Uterus (tissue), 4 donors: ENCODE measurements at places on chromosomes 2 and 18.

GRCh38 chr2:11527001-11527400, 6.8 kb upstream of the GREB1 start:
- no peak for DNase-seq

DNA sequence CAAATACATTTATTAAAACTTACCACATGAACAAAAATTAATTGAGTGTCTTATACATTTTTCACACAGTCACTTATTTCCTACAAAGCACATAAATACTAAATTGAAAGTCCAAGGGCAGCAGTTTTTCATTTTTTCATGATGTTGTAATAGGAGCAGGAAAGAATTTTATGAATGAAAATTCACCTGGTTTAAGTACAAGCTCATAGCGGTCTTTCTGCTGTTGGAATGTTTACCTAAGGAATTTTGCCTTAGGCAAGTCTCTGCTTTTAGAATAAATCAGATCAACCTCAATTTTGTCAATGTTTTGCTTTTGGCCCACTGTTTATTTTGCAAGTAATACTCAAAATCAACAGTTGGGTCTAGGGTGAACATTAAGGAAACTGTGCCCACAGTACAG, 40.0 kb downstream of the ETAA1 start:
- DNase-seq, result no peak

DNA sequence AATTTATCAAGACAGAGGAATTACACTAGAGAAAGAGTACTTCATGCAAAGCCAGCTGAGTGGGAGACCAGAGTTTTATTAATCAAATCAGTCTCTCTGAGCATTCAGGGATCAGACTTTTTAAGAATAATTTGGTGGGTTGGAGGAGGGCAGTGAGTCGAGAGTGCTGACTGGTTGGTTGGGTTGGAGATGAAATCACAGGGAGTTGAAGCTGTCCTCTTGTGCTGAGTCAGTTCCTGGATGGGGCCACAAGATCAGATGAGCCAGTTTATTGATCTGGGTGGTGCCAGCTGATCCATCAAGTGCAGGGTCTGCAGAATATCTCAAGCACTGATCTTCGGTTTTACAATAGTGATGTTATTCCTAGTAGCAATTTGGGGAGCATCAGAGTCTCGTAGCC, 21.4 kb upstream of the PDCL3 start:
- no peak for DNase-seq

GRCh38 chr2:234827096-234827860, 124.5 kb upstream of the SH3BP4 start:
- no peak for DNase-seq

DNA sequence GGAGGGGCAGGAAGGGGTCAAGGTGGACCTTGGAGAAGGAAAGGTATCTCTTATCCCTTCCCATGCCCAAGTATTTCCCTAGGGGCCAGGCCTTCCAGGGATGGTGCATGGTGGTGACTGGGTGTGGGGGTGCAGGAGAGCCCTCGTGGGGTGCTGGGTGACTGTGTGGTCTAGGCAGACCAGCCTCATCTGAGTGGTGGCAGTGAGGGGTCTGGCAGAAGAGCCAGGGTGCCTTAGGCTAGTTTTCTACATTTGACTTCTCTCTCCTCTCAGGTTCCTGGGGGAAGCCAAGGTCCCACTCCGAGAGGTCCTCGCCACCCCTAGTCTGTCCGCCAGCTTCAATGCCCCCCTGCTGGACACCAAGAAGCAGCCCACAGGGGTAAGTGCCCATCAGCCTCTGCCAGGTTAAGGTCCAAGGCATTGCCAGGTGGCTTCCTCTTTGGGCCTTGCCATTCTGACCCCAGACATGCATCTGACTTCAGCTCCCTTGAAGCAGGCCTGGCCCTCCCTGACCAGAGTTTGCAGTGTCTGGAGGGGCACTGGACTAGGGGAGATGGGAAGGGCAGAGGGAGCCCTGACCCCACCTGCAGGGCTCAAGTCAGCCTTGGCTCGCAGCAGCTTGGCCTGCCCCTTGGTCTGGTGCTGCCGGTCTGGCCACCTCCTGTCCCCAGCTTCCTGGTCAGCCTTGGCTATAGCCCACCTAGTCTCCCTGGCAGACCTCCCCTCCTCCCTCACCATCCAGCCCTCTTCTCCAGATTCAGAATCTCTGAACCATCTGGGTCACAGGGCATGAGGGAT, 49.8 kb downstream of the DYSF start:
- no peak for DNase-seq

DNA sequence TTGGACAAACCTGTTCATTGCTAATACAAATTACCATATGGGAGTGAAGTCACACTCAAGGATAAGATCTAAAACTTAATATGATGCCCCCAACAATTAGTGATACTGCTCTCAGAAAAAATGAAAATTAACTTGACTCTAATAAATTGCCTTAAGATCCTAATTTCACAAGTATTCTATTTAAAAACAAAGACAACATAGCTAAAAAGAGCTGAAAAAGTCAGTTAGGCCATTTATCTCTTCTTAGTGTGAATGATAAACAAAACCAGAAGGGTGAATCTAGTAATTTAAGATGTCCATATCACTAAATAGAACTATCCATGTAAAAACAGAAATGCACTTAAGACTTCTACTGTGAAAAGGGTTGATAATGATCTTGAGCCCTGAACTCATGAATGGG, 53.4 kb downstream of the FN1 start:
- DNase-seq, result no peak

- DNase-seq, result no peak
These were observed 12.8 kb upstream of the PLA2R1 start for GRCh38 chr2:160075171-160075570.

- DNase-seq, result no peak
These were observed 58.0 kb downstream of the FARP2 start for GRCh38 chr2:241413929-241414580.

- no peak for DNase-seq
These were observed 1.9 kb downstream of the ATG4B start for GRCh38 chr2:241639385-241639784.

DNA sequence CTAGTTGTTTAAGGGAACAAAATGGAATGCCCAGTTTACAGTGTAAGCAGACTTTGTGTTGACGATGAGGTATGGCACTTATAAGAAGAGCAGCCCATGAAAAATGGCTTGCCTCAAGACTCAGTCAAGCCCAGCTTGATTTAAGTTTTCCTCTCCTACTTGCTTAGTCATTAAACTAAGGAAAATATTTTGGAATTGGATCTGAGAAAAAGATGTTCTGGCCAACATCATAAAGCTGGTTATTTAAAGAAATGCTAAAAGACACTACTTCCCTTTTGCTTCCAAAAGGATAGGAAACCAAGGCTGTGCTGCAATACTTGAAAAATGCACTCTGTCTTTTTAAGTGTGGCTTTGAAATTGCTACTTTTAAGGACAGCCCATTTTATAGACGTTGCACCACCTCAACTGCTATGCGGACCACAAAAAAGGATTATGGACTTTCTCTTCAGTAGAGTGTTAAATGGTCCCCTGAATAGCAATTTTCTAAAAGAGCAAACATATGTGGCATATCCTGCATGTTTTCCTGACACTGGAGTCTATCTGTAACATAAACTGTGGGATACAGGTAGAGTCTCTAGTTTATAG, 32.1 kb downstream of the CCDC141 start:
- no peak for DNase-seq

GRCh38 chr2:222561817-222562645, 93.9 kb downstream of the FARSB start:
- peak; percentile 40 for DNase-seq

- DNase-seq, result no peak
These were observed 113.7 kb upstream of the NRP2 start for GRCh38 chr2:205568620-205569019.

DNA sequence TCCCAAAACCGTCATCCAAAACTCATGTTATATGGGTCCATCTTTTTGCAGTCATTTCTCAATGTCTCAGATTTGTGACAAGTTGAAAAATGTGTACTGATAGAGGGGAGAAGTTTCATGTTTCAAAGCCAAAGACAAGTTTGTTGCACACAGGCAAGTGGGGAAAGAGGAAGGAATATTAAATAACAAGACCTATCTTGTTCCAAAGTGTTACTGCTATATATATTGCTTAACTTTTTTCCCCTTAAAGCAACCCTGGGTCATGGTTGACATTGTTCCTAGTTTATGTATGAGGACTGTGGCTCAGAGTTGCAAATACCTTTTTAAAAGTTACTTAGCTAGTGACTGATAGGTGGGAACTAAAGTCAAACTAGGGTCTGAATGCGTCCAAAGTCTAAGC, 1.7 kb downstream of the ITGA4 start:
- no peak for DNase-seq

DNA sequence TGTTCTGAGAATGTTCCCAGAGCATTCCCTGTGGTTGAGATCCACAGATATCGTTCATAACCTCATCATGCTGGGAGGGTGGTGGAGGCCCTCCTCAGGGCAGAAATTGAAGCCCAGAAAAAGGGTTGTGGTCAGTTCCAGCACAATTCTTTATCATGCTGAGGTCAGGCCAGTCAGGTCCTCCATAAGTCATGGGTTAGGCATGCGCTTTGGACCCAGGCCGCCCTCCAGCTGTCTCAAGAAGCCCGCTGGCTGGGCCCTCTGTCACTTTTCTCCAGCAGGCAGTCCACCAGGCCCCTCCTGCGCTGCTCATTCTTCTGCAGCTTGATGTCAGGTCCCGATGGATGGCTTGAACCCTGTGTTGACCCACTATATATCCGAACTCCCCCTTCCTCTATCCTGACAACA, 151.1 kb upstream of the NT5C1B start:
- no peak for DNase-seq

DNA sequence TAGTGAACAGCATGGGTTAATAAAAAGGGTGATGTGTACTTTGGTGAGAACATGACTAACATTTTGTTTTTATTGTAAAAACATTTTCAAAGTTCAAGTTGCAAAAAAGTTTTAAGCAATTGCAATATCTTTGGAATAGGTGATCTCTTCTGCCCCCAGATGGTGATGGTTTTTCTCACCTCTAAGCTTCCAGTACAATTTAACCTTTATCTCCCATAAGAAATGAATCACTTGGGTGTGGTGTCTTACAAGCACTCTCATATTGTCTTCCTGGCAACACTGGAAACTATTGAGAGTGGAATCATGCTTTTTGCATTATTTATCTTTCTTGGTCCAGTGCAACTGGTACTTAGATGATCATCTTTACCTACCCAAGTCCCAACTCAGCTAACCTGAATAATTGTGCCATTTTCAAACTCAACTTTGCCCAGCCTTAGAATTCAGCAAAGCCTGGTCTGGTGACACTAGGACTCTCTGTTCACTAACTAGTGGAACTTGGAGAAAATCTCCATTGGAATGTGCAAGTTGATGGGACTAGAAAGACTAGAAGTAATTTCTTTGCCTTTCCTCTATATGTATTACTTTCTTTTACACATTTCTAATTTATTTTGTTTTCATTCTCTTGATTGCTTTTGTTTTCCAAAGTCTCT, 964.7 kb upstream of the ZEB2 start:
- no peak for DNase-seq

GRCh38 chr2:67600946-67601345, 203.8 kb downstream of the ETAA1 start:
- DNase-seq, result no peak

- no peak for DNase-seq
These were observed 113.5 kb downstream of the KCTD1 start for GRCh38 chr18:26434887-26435286.

DNA sequence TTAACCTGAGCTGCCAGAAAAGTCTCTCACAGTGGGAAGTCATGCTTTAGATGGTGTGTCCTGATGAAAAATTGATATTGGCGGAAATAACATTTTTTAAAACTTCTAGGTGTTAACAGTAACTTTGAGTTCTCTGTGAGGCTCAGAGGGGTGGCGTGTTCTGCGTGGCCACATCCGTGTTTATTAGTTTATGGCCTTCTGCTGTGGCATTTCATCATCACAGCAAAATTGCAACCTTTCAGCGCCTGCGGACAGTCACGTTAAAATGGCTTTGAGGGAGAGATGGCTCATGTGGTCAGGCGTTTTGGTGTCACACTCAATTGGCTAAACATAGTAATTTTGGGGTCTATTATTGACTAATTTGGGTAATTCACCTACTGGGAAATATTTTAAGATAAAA, 42.4 kb downstream of the KLHL29 start:
- no peak for DNase-seq

DNA sequence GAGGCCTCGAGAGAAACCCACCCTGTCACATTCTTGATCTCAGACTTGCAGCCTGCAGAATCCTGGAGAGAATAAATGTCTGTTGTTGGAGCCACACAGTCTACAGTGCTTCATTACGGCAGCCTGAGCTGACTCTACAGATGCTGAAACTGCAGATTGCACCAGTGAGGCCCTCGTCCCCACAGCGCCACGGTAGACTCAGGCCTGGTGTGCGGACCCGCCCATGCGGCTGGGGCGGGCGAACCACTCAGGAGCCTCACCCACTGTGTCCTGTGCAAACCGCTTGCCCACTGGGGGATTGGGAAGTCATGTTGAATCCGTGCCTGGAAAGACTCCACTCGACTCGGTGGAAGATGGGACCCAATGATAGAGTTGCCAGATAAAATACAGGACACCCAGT, 125.2 kb upstream of the COPS8 start:
- no peak for DNase-seq
